ENCODE measurements at places on chromosomes 4 and X. TPM values are rescaled to one million over a fixed set of nuclear protein-coding genes. Genes with fewer than 3 reads are reported as not detected.

Gene DMRTC1B
- 0.49 TPM for total RNA-seq

Gene S100P
- 1.5 TPM for total RNA-seq

Gene DCLK2
- not detected for total RNA-seq

Gene ELF2
- 77.1 TPM for total RNA-seq

Gene C4orf50
- 0.27 TPM for total RNA-seq

Gene HEPH
- total RNA-seq: not detected

Gene HAND2
- not detected for total RNA-seq

Gene HMGN5
- 0.27 TPM for total RNA-seq

Gene FUNDC2
- 46.5 TPM for total RNA-seq

Gene APOO
- total RNA-seq: 7.6 TPM

Gene PCDH19
- not detected for total RNA-seq

Gene RGN
- not detected for total RNA-seq

Gene HERC6
- 8.2 TPM for total RNA-seq

Gene POU4F2
- total RNA-seq: not detected

Gene TRAM1L1
- not detected for total RNA-seq

Gene NEXMIF
- 0.17 TPM for total RNA-seq

Gene CXXC4
- not detected for total RNA-seq

Gene BEX1
- total RNA-seq: 1.0 TPM

Gene MBNL3
- 22.0 TPM for total RNA-seq

Gene RHOH
- total RNA-seq: 533 TPM

Gene FMR1
- 92.3 TPM for total RNA-seq

Gene ZNF711
- total RNA-seq: 6.0 TPM

Gene GLRB
- total RNA-seq: not detected

Gene GAB3
- total RNA-seq: 5.6 TPM

Gene TLR1
- total RNA-seq: 10.1 TPM

Gene C4orf36
- total RNA-seq: not detected

Gene BGN
- total RNA-seq: not detected

Gene PUDP
- 1.8 TPM for total RNA-seq

Gene DDIT4L
- 0.16 TPM for total RNA-seq

Gene TMPRSS11E
- total RNA-seq: not detected

Gene TMSB15C
- 2.6 TPM for total RNA-seq

Gene MAOB
- not detected for total RNA-seq

Gene DUX4
- total RNA-seq: not detected

Gene L1CAM
- total RNA-seq: 0.05 TPM

Gene VEGFC
- total RNA-seq: not detected

Gene NPNT
- not detected for total RNA-seq

Gene RS1
- total RNA-seq: not detected

Gene MCTS1
- 7.0 TPM for total RNA-seq

Gene ELF4
- 11.7 TPM for total RNA-seq

Gene CCDC110
- total RNA-seq: not detected

Gene DCAF8L2
- total RNA-seq: not detected

Gene FAM9C
- not detected for total RNA-seq

Gene SMIM31
- not detected for total RNA-seq

Gene EGFL6
- not detected for total RNA-seq

Gene AMOT
- 0.61 TPM for total RNA-seq

Gene UGT2B15
- not detected for total RNA-seq

Gene GPR50
- total RNA-seq: not detected

Gene TRIM61
- 0.76 TPM for total RNA-seq

Gene BCAP31
- total RNA-seq: 39.1 TPM

Gene SRPX2
- not detected for total RNA-seq

Gene HMX1
- total RNA-seq: not detected

Gene CXCL8
- 1.4 TPM for total RNA-seq

Gene UGT2B17
- total RNA-seq: not detected

Gene RAI2
- 1.9 TPM for total RNA-seq

Gene ZNF157
- total RNA-seq: 0.43 TPM

Gene MAGEE2
- not detected for total RNA-seq

Gene ANXA10
- total RNA-seq: not detected

Gene ACE2
- total RNA-seq: not detected

Gene FAAH2
- total RNA-seq: 3.5 TPM
